ENCODE measurements at places on chromosomes 4 and X.

DNA sequence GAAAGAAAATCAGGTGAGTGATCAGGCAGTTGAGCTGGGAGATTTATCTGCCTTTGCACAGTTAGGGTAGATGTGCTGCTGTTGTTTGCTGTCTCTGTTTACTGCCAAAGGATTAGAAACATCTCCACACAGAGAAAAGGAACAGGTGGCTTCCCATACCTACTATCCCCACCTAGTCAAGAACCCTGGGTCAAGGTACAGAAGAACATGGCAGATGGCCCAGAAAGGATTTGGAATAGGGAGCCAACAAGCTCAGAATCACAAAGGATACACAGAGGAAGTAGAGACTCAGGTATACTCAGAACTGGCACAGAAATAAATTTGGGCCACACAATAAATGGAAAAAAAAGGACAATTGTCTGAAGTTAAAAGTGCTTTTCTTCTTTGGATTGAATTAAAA is 64.3 kb downstream of the TIGD2 start:
- DNase-seq = no peak

GRCh38 chrX:45774961-45775360 is 574.3 kb upstream of the DIPK2B start:
- no peak for DNase-seq

- DNase-seq = no peak
Measured at GRCh38 chrX:17465802-17466201, 90.8 kb downstream of the NHS start.

- DNase-seq = no peak
Measured at GRCh38 chr4:168162604-168163003, 70.3 kb downstream of the ANXA10 start.

- no peak for DNase-seq
Measured at GRCh38 chrX:148457279-148457678, 43.1 kb upstream of the AFF2 start.

- no peak for DNase-seq
Measured at GRCh38 chr4:11483046-11483445, 54.4 kb upstream of the HS3ST1 start.

DNA sequence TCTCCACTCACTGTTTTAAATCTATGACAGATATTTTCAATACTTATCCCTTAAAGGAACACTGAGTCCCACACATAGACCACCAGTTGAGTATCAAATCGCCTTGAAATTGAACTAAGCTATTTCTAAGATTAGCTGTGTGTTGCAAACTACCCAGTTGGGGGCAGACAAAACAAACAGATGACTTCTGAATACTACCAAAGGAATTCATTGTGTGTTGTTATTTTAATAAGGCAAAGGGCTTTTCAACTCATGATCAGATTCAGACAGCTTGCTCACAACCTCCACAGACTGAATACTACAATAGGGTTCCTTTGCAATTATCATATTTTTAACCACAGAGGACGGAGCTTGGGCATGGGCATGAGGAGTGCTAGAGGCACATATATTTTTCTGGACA is 283.0 kb upstream of the GPC4 start:
- DNase-seq = no peak

- no peak for DNase-seq
Measured at GRCh38 chr4:161791796-161792556, 371.8 kb downstream of the FSTL5 start.

GRCh38 chrX:113741744-113742143 is 842.1 kb upstream of the HTR2C start:
- DNase-seq = no peak

DNA sequence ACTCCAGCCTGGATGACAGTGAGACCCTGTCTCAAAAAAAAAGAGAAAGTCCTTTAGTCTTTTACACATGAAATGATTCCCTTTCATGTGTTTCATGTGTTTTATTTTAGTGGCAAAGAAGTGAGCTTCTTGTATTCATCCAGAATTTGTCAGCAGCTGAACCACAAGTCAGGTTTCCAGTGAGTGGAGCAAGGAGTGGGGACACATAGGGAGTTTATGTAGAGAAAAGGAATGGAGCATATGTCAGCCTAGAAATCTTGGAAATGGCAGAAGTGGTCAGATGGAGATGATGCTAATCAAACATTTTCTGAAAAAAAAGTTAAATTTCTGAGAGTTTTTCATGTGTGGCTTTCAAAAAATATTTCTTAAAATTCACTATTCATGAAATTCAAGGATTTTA is 383.0 kb upstream of the GATB start:
- no peak for DNase-seq

- no peak for DNase-seq
Measured at GRCh38 chr4:41820473-41820872, 71.9 kb upstream of the PHOX2B start.

- DNase-seq = no peak
Measured at GRCh38 chrX:72062916-72063315, 68.8 kb downstream of the RTL5 start.

GRCh38 chr4:1685235-1686150 is 1.4 kb upstream of the FAM53A start:
- no peak for DNase-seq

DNA sequence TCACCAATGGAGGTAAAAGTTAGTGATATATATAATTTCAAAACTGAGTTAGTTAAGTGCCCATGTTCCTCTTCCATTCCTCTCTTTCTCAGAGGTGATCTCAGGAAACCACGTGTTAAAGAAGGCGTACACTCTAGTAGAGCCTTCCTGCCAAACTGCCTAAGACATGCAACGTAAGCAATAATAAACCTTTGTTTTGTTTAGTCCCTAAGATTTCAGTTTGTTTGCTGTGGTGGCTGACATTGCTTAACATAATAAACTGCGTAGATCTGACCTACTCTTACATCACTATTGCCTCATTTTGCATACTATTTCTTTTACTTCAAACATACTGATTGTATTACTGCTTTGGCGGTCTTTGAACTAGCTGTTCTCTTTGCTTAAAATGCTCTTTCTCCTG is 99.2 kb downstream of the JADE1 start:
- no peak for DNase-seq

GRCh38 chr4:187782286-187782824 is 213.2 kb upstream of the ZFP42 start:
- no peak for DNase-seq

- no peak for DNase-seq
Measured at GRCh38 chr4:69026974-69027373, 69.3 kb upstream of the UGT2B7 start.

GRCh38 chr4:75254745-75255144 is 259.5 kb downstream of the RCHY1 start:
- no peak for DNase-seq

DNA sequence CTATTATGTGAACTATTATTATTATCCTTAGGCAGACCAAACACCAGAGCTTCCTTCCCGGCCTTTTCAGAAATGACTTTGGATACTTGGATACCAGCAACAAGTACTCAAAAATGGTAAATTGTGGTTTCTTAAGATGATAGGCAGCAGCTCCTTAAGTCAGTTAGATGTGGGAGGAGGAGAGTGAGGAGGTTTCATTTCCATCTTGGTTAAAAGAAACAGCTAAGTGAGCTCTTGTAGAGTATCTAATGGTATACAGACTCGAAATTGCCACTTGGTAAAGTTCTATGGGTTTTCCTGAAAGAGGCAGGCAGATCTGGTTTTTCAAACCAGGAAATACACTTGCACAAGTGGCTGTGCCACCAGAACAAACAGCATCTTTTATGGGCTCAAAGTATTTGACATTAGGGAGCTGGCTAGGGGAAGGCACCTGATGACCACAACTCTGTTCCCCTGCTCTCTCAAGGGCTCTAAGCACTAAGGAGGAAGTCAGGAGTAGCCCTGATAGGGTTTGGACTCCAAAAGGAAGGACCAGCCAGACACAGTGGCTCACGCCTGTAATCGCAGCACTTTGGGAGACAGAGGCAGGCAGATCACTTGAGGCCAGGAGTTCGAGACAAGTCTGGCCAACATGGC is 130.9 kb downstream of the TMEM164 start:
- DNase-seq = no peak

DNA sequence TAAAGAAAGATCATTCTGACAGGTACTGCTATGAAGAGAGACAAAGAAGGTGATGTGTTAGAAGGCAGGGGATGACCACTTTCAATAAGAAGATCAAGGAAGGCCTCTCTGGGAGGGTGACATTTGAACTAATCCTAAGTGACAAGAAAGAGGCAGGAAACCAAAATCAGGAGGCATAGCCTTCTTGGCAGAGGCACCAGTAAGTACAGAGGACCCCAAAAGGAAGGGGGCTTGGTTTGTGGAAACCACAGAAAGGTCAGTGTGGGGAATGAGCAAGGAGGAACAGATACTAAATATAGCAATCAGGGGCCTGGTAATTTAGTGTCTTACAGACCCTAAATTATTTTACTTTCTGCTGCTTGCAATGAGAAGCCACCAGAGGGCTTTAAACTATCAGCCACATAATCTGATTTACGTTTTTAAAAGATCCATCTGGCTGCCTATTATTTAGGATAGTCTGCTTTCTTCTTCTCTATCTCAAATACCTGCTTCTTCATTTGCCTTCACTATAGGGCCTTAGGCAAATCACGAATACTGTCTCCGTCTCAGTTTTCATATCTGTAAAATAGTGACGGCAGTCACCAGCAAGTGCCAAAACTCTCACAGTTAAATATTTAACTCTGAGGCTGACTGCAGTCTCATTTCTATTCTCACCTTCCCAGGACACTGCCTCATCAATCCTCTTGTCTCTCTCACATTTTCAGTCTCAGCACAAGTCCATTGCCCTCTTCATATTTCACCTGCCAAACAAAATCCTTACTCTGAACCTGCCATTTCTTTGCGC is 16.7 kb downstream of the NR3C2 start:
- DNase-seq = no peak

GRCh38 chrX:16429406-16429805 is 220.6 kb upstream of the S100G start:
- no peak for DNase-seq

DNA sequence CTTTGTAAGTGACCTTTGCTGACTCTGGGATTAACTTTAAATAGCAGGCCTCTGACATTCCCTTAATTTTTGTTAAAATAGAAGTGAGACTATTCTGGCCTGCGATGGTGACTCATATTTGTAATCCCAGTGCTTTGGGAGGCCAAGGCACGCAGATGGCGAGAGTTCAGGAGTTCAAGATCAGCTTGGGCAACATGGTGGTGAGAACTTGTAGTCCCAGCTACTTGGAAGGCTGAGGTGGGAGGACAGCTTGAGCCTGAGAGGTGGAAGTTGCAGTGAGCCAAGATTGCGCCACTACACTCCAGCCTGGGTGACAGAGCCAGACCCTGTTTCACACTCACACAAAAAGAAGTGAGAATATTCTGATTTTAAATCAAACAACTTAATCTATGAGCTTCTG is 27.3 kb downstream of the ZNF330 start:
- DNase-seq = no peak

DNA sequence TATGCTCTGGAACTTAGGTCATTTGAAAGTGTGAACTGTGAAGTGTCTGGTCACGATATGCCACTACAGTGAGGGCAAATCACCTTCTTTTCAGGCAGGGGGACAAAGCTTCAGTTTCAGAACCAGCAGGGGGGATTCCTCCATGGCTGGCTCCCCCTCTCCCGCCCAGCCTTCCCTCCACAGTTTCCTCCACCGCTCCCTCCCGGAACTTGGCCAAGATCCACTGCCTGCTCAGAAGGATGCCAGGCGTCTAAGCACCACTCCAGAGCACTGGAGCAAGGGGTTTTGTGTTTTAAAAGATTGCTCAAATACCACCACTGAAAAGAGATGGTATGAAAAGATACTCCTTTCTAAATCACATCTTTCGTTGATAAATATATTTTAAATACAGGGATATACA is 126.9 kb downstream of the ELOVL6 start:
- DNase-seq = no peak

- no peak for DNase-seq
Measured at GRCh38 chr4:7581477-7581876, 146.7 kb upstream of the PSAPL1 start.

- DNase-seq = no peak
Measured at GRCh38 chr4:24121395-24122175, 231.7 kb upstream of the PPARGC1A start.

DNA sequence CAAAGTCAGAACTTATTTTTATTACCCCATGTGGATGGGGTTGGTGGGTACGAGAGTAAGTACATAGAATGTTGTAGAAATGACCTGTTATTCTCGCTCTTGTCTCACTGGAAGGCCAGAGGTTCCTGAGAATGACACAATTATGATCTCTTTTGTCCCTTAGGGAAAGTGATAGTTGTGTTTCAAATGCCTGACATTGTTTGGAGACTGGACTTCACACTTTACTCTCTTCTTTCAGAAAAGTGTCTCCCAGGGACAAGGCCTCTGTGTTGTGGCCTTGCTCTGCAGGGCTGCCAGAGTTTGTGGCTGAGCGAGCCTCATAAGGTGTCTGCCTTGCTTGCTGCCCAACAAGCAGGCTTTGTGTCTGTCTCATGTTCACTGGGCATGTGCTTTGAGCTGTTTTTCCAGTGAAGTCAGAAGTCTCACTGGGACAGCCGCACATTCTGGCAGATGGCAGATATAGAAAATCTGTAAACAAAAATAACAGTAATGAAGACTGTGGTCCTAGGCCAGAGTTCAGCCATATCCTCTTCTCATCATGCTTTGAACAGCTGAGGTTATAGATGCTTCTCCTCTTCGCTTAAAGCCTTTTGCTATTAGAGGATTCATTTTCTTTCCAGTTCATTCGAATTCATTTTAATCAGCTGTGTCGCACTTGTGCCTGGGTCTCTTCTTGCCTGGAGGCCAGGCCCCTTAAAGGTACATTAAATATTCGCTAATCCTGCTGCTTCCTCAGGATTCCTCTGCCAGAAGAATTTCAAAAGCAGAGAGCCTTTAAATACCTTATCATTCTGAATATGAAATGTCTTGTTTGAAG is 14.4 kb downstream of the PPEF1 start:
- no peak for DNase-seq

DNA sequence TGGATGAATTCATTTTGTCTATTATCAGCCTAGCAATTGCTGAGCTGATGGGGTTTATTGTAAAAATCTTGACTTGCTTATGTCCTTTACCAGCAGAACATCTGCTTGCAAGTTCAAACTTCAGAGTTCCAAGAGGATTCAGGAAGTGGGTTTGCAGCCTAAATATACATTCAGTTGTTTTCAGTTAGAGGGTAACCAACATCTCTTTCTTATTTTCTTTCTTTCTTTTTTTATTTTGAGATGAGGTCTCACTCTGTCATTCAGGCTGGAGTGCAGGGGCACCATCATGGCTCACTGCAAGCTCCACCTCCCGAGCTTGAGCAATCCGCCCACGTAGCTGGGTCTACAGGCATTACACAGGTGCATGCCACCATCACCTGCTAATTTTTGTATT is 31.4 kb upstream of the FHL1 start:
- DNase-seq = no peak

GRCh38 chrX:63686878-63687714 is 97.9 kb downstream of the ARHGEF9 start:
- peak; percentile 14 for DNase-seq

- DNase-seq = no peak
Measured at GRCh38 chrX:101079736-101080270, 1.1 kb downstream of the TMEM35A start.

- no peak for DNase-seq
Measured at GRCh38 chr4:89514811-89515210, 207.2 kb upstream of the GPRIN3 start.

- no peak for DNase-seq
Measured at GRCh38 chr4:153025406-153025805, 89.3 kb downstream of the FHDC1 start.

GRCh38 chr4:48178931-48179330 is 44.9 kb upstream of the TXK start:
- DNase-seq = no peak

Data from CD4-positive, alpha-beta memory T cell (primary cell).